ENCODE measurements at places on chromosomes 6 and 20.
A peak's percentile ranks its signal among the peaks of the same experiment; 100 is the strongest.

DNA sequence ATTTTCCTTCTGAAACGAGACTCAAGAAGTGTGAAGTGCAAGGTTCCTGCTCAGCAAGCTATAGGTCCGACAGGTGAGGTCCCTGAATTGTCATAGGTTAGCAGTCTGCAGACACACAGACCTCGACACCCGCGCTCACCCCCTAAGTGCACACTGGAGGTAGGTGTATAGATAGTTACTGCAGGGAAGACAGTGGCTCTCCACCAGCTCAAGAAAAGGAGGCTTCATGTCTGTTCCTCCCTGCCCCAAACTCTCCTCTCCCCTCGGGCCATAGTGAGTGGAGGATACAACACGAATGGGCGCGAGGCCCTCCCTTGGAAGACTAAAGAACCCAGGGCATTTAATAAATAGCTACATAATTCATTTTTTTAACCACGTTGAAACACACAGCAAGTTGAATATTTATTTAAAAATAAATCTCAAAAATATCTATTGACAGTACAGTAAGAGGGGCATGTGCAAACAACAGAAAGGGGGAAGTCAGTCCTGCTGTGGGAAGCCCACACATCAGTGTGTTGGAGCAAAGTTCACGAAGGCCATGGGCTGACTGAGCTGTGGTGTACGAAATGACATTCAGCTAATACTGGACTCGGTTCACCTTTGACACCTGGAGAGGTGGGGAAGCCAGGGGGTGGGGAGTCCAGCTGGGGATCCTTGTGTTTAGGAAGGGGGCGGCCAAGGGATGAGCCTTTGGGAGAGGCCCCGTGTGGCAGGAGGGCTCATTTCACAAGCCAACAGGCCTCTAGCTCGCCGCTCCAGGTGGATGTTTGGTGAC lies 10.7 kb downstream of the SPATA2 start:
- no peak for DNase-seq

- DNase-seq, result no peak
Measured at GRCh38 chr20:25273046-25273445, 25.2 kb downstream of the PYGB start.

DNA sequence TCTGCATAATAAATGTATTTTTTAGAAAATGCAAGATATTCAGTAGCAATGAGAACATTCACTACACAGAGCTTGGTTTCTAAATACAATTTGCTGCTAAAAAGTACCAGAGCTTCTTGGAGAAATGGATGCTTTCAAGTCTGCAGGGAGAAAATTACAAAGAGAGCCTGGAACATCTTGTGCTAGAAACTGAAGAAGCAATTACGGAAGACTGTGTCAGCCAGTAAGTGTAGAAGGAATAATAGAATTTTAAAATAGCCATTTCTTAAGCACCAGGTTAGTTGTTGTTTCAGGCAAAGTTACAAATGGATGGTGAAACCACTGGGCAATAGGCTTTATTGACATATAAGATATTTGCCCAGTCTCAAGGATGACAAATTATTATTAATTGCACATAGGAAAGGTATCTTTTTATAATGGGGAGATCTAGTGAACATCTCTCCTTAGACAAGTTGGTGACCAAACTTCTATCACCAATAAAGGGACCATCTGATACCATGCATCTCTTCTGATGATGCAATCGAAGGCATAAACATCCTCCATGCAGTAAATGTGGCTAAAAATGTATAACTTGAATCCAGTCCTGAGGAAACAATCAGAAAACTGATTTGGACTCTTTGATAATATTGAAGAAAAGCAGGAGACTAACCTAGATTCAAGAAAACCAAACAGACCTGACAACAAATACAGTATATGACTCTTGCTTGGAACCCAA lies 81.7 kb downstream of the ARHGAP18 start:
- no peak for DNase-seq

DNA sequence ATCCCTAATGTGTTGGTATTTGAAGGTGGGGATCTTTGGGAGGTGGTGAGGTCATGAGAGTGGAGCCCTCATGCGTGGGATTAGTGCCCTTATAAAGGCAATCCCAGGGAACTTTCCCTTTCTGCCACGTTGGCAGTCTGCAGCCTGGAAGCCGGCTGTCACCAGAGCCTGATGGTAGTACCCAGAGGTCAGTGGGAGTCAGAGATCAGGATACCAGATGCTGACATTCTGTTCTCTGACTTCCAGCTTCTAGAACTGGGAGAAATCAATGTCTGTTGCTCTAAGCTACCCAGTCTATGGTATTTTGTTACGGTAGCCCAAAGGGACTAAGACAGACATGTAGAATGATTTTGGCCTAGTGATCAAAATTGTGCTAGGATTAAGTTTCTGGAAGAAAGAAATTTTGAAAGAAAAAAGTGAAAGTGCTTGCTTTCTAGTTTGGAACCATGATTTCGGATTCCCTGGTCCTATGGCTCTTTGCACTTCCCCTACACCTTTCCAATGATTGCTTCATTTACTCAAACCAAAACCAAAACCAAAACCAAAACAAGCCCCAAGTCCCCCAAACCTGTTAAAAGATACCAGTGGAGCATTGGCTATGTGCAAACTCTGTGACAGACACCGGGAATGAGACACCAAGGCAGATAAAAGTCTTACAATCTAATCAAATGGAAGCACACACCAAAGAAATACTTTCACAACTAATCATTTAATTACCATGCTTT lies 173.7 kb upstream of the ZNF217 start:
- DNase-seq, result no peak

DNA sequence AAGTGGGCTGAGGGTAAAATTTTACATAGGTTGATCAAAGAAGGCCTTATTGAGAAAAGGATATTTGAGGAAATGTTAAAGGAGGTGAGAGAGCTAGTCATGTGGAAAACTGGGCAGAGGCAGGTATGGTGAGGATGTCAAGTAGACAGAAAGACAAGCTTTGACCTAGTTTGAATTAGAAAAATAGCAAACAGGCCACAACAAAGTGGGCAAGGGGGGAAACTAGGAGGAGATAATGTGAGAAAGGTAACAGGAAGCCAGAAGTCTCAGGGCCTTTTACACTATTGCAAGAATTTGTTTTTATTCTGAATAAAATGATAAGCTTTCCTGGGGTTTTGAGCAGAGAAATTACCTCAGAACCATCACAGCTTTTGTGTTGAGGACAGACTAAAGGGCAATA lies 115.7 kb downstream of the RWDD2A start:
- peak; percentile 26 for DNase-seq

- no peak for DNase-seq
Measured at GRCh38 chr6:89133981-89134380, 11.9 kb upstream of the PM20D2 start.

DNA sequence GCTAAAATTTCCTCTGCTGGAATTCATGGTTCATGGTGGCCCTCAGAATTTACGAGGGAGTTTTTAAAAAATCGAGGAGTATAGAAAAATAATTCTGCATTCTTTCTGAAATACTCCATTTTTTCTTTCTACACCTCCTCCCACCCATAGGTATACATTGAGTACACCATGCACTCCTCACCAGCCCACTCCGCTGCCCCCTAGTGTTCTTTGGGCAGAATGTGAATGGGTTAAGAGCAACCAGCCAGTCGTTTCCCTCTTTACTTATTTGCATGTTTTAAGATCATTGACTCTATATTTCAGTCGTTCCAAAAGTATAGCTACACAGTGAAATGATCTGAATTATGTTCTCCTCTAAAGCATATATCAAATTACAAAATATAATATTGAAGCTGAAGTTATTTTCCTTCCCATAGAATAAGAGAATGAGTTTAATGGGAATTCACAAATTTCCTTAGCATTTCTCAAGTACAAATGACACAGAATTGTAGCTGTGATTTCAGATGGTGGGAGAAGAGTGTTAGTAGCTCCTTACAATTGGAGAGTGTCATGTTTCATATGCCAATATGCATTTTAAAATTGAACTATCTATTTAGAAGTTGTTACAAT lies 977.7 kb upstream of the SLC35B3 start:
- no peak for DNase-seq

DNA sequence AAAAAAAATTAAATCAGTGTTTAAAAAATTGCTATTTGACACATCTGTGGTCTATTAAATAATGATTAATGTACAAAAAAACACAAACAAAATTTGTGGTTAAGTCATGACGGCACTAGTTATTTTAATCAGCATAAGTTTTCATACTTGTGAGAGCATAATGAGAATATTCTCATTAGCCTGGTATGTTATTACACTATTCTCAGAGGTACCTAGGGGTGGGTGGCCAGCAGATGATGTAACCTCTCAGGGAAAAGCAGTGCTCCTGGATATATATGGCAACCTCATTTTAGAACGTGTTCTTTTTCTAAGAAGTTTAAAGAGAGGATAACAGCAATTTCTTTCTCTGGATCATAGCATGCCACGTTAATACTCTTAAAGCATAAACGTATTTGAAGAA lies 109.2 kb downstream of the GJA1 start:
- no peak for DNase-seq

GRCh38 chr6:41664271-41664670 lies 26.0 kb downstream of the MDFI start:
- DNase-seq, result no peak

- DNase-seq, result no peak
Measured at GRCh38 chr6:13261464-13261994, 66.8 kb downstream of the TBC1D7 start.

DNA sequence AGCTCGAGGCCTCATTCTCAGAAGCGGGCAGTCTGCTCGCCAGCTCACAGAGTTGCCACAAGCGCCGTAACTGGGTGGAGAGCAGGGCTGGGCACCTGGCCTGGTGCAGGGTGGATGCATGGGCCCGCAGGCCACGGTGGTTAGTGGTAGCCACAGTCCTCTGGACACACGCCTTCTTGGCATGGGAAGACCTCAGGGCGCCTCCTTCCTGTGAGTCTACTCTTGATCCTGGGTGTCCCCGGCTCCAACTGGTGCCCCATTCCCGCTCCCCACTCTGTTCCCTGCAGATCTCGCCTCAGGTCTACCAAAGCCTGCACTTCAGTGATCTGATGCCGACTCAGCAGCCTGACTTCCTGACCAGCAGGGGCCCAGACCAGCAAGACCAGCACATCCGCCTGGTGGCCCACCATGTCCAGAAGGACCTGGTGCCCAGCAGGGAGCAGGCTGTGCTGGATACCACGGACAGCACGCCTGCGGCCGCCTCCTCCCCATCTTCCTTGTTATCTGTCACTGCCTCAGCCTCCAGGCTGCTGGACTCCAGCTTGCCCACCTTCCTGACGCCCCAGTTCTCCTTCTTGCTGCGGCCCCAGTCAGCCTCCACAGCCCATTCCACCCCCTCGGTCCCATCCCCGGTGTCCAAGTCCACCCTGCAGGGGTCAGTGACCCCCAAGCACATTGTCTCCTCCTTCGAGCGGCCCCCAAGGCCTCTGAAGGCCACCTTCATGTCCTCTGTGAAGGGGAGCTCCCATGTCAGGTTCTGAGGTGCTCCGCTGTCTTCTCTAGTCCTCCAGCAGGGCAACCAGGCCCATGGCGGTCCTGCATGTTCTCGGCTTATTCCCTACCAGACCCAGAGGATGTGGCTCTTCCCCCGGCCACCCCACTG lies 43.1 kb downstream of the SUN5 start:
- no peak for DNase-seq

- DNase-seq, result no peak
Measured at GRCh38 chr20:31580706-31581105, 24.4 kb upstream of the ID1 start.

DNA sequence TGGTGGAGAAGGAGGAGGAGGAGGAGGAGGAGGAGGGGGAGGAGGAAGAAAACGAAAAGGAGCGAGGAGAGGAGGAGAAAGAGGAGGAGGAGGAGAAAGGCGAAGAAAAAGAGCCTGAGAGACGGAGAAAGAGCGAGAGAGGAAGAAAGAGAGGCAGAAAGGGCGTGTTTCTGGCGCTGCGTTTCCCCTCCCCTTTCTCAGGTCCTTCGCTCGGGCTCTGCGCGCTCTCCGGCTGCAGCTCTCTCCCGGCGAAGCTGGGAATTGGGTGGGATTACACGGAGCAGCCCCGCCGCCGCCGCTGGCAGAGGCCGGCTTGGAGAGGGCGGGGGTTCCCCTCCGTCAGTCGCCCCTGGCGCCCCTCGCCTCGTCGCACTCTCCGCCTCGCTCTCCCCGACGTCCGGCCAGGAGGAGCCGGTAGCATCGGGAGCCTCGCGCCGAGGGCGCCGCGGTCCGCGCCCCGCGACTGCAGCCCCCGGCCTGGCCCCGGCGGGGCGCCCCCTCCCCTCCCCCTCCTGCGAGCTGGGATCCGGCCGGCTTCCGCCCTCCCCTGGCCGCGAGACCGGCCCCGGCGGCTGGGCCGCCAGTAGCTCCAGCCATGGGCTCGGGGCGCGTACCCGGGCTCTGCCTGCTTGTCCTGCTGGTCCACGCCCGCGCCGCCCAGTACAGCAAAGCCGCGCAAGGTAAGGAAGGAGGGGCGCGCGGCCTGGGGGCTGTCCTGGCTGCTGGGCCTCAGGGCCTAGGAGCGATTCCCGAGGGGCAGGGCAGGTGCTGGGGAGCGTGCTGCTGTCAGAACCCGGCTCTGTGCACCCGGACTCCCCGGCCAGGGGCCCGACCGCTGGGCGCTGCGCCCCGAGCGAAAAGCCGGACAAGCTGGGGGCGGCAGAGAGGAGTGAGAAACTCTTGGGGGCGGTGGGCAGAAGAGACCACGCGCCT lies at the start of gene SCUBE3:
Gene SCUBE3 (plus strand): TSS at position 133 of the 933 bp plus-strand sequence. CDS start 463 bp downstream, at position 596.
- no peak for DNase-seq

DNA sequence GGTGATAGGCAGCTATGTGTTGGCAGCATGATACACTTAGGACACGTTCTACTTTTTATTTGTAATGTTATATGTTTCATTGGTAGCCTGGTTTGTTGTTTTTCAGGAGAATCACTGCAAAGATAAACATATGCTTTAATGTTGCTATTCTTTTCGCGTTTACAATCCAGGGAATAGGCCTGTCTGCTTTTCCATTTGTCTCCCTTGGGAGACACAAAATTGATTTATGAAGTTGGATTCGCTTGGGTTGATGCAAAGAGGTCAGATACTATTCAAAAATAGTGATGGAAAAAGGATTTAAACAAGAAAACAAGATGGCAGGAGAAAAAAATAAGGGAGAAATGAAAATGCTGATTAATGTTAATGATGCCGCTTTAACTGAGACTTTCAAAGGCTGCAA lies 179.5 kb upstream of the SOX4 start:
- DNase-seq, result no peak

DNA sequence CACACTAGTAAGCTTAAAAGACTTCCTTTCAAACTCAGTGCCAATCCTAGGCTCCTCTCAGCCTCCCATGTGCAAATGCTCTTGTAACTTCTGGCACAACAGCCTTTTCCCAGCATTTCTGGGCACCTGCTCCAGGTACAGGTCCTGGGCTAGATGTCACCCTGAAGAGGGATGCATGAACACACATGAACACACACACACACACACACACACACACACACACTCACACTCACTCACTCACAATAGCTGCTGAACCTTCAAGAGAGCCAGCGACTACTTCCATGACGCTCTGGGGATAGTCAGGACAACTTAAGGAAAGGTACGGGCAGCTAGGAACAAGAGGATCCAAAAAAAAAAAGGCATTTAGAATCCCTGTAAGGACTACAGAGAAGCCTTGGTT lies 122.8 kb downstream of the INSM1 start:
- DNase-seq, result no peak

GRCh38 chr6:100664274-100665040 lies 199.7 kb upstream of the SIM1 start:
- DNase-seq, result peak; percentile 43

Measured in CD4-positive, alpha-beta T cell treated with Interleukin-17A for 1 hour (primary cell).